ENCODE measurements at places on chromosomes 5 and 9.

GRCh38 chr5:68053202-68053601 is 162.4 kb upstream of the PIK3R1 start:
- DNase-seq: peak; percentile 18

DNA sequence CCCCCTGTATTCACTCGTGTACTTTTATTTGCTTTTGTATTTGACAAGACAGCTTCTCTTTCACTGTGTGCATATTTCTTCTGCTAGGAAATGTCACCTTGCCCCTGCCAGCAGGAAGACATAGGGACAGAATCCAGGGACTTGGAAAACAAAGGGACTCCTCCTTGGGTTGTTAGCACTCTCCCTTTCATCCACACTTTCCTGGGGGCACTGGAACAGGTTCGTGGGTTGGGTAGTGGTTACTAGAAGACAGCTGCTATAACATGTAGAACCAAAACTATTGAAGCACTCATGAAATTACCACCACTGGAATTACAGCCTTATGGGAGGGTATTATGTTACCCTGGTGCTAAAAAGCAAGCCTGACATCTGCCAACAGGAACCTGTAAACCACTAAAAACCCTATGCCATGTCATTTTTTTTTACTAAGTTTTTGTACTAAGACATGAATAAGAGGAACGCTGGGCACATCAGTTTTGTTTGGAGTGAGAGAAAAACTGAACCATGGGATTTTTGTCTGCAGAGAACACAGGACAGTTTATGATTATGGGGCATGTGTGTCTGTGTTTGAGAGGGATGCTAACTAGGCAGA is 4.7 kb upstream of the CCL28 start:
- DNase-seq: no peak

DNA sequence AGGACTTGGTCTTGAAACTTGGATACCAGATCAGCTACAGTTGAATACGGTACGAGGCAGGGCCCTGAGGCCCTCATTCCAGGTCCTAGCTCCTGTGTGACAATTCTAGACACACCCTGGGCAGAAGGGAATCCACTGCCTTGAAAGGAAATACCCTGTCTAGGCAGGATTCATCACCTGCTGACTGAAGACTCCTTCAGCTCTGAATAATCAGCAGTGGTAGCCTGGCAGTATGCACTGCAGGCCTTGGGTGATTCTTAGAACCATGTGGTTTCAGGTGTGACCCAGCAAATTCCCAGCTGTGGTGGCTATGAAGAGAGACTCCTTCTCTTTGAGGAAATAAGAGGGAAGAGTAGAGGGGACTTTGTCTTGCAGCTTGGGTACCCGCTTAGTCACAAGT is 17.2 kb upstream of the EFNA5 start:
- no peak for DNase-seq

- peak; percentile 56 for DNase-seq
Measured at GRCh38 chr9:124251605-124252378, 6.0 kb upstream of the NEK6 start.

GRCh38 chr9:108704156-108704852 is 151.5 kb downstream of the ACTL7B start:
- peak; percentile 5 for DNase-seq

DNA sequence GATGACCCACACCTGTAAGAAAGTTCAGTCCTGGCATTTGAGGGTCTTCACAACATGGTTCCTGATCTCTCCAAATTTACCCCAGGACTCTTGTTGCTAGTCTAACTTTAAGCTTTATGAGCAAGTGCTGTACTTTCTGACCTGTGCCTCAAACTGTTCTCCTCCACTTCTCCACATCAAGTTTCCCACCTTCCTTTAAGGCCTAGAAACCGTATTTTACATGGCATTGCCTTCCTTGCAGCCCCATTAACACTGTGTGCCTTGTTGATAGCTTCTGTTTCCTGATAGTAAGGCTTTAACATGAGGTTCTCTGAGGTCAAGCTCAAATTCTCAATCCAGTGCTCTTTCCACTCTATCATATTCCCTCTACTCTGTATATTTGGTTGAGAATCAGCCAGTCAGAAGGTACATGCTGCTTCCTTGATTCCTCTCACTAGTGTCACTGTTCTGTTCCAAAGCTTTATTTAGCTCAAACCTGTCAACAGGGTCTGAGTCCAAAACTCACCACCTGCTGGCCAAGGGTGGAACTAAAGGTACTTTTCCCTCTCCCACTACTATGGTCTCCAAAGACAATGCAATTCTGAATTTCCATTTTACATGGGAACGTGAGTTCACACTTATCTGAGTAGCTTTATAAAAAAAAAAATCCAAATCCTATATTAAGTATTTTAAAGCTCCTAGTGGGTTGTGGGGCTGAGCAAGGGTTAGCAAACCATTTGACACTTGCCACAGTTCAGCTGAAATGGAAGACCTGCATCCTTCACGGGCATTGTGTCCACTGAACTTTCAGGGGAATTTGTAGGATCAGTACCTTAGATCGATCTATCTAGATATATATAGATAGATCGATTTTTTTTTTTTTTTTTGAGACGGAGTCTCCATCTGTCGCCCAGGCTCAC is 21.1 kb downstream of the VCP start:
- DNase-seq: peak; percentile 49

GRCh38 chr5:117177302-117177701 is 602.7 kb upstream of the SEMA6A start:
- no peak for DNase-seq

DNA sequence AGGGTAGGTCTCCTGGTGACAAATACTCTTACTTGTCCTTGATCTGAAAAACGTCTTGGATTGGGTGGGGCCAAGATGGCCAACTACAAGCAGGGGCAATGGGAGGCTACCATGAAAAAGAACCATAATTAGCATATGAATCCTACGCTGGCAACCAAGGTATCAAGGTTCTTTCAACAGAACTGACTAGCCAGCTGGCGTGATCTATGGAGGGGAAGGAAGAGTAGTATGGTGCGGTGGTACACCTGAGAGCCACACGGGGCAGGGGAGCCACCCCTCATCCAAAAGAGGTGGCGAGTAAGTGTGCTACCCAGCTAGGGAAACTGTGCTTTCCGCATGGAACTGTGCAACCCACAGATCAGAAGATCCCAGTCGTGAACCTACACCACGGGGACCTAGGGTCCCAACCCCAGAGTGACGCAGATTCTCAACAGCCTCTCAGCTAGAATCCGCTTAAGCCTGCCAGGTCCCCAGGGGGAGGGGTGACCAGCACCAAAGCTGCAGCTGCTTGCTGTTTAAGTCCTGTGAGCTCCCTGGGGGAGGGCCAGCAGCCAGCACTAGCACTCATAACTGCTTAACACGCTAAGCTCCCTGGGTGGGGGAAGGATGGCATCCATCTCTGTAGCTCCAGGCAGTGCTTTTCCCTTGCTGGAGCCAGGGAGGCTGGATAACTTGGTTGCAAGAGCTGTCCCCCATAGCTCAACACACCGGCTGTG is 334.8 kb downstream of the FBXL17 start:
- no peak for DNase-seq

- DNase-seq: peak; percentile 43
Measured at GRCh38 chr5:143955141-143955540, 143.2 kb downstream of the HMHB1 start.

GRCh38 chr5:42949348-42950115 is 90.6 kb downstream of the ANXA2R start:
- peak; percentile 81 for DNase-seq

- no peak for DNase-seq
Measured at GRCh38 chr5:157269761-157270272, 3.9 kb downstream of the CYFIP2 start.

DNA sequence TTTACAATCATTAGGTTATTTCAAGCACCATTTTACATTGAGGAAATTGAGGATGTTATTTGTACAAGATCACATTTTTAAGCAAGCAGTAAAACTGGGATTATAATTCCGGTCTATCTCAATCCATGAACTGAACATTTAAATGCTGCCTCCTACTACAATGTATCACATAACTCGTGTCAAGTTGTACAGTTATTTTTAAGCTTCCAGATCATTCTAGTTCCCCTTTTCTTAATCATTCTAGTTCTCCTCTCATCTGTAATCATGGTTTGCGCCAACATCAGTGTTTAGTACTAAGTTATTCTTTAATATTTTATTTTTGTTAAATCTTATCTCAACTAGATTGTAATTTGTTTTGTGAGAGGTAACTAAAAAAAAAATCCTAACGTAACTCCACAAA is 2.4 kb upstream of the UHRF2 start:
- DNase-seq: no peak

DNA sequence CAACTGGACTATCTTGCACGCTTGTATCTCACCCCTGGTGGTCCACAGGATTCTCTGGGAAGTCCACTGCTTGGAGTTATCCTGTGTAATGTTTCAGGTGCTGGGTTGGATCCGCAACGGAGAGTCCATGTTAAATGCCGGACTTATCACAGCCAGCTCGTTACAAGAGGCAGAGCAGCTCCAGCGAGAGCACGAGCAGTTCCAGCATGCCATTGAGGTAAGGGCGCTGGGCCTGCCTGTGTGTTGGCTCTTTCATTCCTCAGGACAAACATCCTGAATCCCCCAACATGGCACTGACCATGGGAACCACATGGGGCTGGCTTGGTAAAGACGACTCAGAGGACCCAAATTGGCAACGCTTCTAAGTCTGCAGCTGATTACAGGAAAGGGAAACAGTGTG is 214.8 kb upstream of the OTULINL start:
- no peak for DNase-seq

GRCh38 chr9:112750764-112751055 is 150 bp downstream of the SNX30 start:
- no peak for DNase-seq

DNA sequence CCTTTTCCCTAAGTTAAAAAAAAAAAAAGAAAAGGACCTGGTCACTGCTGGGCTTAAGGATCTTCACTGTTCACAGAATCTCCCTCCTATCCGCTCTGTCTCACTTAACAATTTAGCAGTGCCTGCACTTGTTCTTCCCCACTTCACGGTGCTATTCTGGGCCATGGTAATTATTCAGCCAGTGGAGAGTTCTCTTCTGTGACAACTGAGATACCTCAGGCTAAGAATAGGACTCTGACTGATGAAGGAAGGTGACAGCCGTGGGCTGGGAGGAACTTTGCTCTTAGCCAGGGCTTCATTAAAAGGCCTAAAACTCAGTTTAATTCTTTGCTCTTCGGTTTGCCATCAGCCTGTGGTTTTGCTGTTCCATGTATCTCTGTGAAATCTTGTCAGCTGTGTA is 51.9 kb upstream of the ENTREP1 start:
- DNase-seq: no peak
